Dermis microvascular lymphatic vessel endothelial cell (primary cell): ENCODE measurements at places on chromosomes 1 and 21. TPM values are rescaled to one million over a fixed set of nuclear protein-coding genes. Genes with fewer than 3 reads are reported as not detected.

The REN gene
- 0.13 TPM in 1 of 2 replicates, not detected in the other for total RNA-seq

The OR6N1 gene
- not detected in 2 replicates for total RNA-seq

The HTR6 gene
- total RNA-seq: under 0.01 and 0.13 TPM in 2 replicates

The EXO1 gene
- 3.0 and 8.0 TPM in 2 replicates for total RNA-seq

The ZNF687 gene
- total RNA-seq: 5.8 and 9.7 TPM in 2 replicates

The ANGPTL3 gene
- total RNA-seq: not detected in 2 replicates

The PYHIN1 gene
- not detected in 2 replicates for total RNA-seq

The RGS13 gene
- total RNA-seq: not detected in 2 replicates

The OLIG1 gene
- not detected in 2 replicates for total RNA-seq

The WDR64 gene
- not detected in 2 replicates for total RNA-seq

The CCDC27 gene
- total RNA-seq: not detected in 2 replicates

The DCST2 gene
- under 0.01 and 0.13 TPM in 2 replicates for total RNA-seq

The FALEC gene
- total RNA-seq: not detected in 2 replicates

The OR6K3 gene
- not detected in 2 replicates for total RNA-seq

The ALPL gene
- under 0.01 and 0.26 TPM in 2 replicates for total RNA-seq

The SELL gene
- 0.13 TPM in 2 replicates for total RNA-seq
